ENCODE measurements at places on chromosomes 5 and 9. TPM values are rescaled to one million over a fixed set of nuclear protein-coding genes. Genes with fewer than 3 reads are reported as not detected.

DNLZ gene
- total RNA-seq = 20.4 TPM

DBH gene
- total RNA-seq = not detected

EGR1 gene
- 10.1 TPM for total RNA-seq

OR1B1 gene
- not detected for total RNA-seq

NPR3 gene
- not detected for total RNA-seq

CTNND2 gene
- not detected for total RNA-seq

GRCh38 chr5:7500256-7500655 is 104.3 kb downstream of the ADCY2 start:
- H3K4me1 ChIP-seq = no peaks in the 10 kb centered on the region
- no peaks in the 10 kb centered on the region for H3K36me3 ChIP-seq
- H3K27ac ChIP-seq = no peak overlapping the region
- no peaks in the 10 kb centered on the region for H3K27me3 ChIP-seq
- DNase-seq = no peak
- no peak overlapping the region for H3K4me3 ChIP-seq

DNA sequence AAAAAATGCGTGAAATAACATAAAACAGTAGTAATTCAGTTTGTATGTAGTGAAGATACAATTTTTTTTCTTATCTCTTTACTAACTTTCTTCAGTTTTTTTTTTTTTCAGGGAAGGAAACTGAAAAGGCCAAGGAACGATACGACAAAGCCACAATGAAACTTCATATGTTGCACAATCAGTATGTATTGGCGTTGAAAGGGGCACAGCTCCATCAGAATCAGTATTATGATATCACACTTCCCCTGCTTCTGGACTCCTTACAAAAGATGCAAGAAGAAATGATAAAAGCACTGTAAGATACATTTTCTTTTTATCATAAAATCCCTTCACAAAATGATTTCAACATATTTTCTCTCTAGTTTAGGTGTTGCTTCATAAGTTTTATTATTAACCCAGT is 120.0 kb downstream of the FER start:
- H3K4me3 ChIP-seq = no peak overlapping the region
- no peak for DNase-seq
- H3K4me1 ChIP-seq = no peaks in the 10 kb centered on the region
- no peak overlapping the region for H3K27ac ChIP-seq
- no peaks in the 10 kb centered on the region for H3K27me3 ChIP-seq

DNA sequence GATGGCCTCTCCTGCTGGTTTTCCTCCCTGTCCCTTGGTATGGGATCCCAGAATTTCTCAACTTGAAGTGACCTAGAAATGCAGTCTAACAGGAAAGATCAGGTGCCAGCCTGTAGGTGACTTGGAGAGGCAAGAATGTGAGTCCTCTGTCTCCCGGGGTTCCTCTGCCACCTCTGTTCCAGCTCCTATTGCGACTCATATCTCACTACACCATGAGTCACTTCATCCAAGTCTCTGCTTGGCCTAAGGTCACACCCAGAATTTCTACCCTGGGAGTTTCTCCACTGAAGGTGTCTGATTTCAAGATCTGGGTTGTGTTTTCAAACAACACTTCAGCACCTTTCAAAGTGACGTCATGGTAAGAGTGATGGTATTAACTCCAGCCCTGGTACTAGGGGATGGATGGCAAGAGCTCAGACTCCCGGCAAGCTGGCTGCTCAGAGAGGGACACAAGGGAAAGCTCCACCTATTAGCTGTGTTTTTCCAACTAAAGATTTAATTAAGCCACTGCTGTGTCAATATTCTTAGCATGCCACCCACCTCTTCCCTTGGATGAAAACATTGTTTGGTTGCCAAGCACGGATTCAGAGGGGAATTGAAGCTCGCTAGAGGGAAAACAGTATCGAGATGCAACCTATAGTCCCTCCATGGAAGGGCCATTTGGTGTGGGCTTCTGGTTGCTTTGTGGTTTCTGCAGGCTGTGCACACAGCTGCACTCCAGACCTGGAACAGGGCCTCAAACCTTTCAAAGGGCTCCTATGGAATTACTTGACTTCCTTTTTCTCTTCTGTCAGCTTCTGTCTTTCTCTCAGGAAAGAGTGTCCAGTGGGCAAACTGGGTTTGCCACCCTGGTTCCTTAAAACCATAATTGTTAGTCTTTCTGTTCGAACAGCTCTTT is 205.7 kb downstream of the GAS1 start:
- H3K4me1 ChIP-seq = no peaks in the 10 kb centered on the region
- no peak overlapping the region for H3K27ac ChIP-seq

GRCh38 chr5:142661957-142662356 is 23.9 kb downstream of the FGF1 start:
- H3K36me3 ChIP-seq = no peaks in the 10 kb centered on the region
- DNase-seq = no peak
- H3K4me3 ChIP-seq = no peak overlapping the region
- peaks cover 7% of the 10 kb centered on the region for H3K27me3 ChIP-seq
- no peaks in the 10 kb centered on the region for H3K4me1 ChIP-seq
- H3K27ac ChIP-seq = no peak overlapping the region

DNA sequence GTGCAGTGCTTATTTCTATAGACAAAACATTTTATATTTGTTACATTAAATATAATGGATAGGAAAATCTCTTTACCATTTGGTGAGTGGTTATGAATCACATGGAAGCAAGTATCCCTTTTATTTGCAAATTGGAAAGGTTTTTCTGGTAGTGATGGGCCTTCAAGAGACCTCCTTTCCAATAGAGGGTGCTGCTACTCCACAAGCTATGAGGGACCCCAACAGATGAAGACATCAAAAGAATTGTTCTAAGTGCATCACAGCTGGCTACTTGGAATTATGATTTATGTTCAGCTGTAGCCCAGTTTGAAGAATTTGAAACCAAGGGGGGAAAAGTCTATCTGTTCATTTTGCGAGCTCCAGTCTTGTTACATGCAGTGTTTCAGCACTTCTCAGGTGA is 493.7 kb upstream of the SGCD start:
- no peaks in the 10 kb centered on the region for H3K4me1 ChIP-seq
- no peak for DNase-seq
- H3K36me3 ChIP-seq = no peaks in the 10 kb centered on the region

DNA sequence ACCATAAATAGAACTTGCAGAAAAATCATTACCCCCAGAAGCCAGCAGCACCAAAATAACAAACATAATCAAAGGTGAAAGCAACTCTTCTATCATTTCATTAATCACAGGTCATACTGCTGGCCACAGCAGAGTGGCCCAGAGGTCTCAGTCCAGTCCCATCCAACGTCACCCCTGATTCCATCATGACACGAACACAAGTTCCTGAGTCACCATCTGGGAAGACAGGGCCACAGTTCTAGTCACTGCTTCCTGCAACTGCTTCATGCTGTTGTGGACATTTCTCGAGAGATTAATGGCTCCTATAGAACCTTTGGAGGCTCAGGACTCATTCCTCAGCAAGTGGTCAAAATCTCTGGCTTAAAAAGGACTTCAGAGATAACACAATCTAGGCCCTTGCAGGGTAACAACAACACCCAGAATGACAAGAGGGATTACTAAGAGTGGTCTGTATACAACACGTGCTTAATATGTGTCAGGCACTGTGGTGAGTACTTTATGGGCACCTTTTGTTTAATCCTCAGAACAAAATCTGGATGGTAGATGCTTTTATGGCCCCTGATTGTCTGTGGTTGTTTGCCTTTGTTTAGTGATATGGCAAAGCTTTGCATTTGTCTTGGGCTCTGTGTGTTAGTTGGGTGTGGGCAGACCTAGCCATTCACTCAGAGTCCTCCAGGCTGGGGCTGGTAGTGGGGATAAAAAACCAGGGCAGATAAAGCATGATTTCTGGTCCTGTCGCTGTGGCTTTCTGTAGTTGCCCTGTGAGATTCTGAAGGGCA is 184.3 kb downstream of the DAB2IP start:
- peaks cover 10% of the 10 kb centered on the region for H3K4me1 ChIP-seq
- DNase-seq = no peak
- no peaks in the 10 kb centered on the region for H3K36me3 ChIP-seq
- H3K4me3 ChIP-seq = no peak overlapping the region
- no peaks in the 10 kb centered on the region for H3K27me3 ChIP-seq

GRCh38 chr9:92635760-92636159 is 34.2 kb downstream of the IPPK start:
- no peak overlapping the region for H3K4me3 ChIP-seq
- peaks cover 14% of the 10 kb centered on the region for H3K4me1 ChIP-seq
- peaks cover 49% of the 10 kb centered on the region for H3K36me3 ChIP-seq
- H3K27ac ChIP-seq = no peak overlapping the region
- DNase-seq = no peak
- H3K27me3 ChIP-seq = no peaks in the 10 kb centered on the region

DNA sequence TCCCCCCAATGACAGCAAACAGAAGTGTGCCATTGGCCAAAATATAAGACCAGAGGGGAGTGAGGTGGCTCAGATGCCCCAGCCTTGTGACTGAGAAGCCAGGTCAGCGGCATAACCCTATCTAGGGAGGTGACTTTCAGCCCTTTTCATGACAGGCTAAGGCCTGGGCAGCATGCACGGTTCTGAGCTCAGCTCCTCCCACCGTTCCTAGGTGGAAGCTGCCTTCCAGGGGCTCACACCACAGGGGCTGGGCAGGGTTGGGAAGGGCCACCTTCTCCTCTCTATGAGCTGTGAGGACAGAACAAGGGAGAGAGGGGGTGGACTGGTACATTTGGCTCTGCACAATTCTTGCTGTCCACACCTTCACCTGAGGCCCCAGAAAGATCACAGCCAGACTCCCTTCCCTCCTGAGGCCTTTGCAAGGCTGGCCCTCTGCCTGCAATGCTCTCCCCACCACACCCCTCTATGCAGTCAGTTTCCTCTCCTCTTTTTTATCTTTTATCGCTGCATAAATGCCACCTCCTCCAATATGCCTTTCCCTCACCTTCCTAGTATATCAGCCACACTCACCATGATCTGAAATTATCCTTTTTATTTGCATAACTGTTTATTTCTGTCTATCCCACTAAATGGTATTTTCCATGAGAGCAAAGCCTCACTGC is 5.1 kb upstream of the EGR1 start:
- H3K27ac ChIP-seq = peak overlapping the region; percentile 98
- H3K27me3 ChIP-seq = no peaks in the 10 kb centered on the region
- peaks cover 3% of the 10 kb centered on the region for H3K36me3 ChIP-seq
- no peak overlapping the region for H3K4me3 ChIP-seq

DNA sequence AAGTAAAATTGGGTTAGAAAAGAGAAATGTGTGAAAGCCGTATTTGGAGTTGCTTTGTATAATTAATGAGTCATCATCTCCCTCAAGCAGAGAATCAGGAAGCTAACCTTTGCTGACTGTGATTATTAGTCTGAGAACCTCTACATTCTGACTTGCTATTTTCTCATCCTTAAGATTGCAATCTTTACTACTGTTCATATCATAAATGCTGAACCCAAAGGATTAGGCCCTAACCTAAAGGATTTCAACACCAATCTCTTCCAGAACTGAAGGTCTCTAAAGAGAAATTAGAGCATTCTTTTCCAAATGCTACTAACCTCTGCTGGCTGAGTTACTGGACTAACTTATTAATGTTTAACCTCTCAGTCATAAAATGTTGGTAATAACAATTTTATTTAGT is 538.1 kb upstream of the MEF2C start:
- no peak overlapping the region for H3K27ac ChIP-seq
- no peak for DNase-seq
- no peaks in the 10 kb centered on the region for H3K36me3 ChIP-seq
- no peak overlapping the region for H3K4me3 ChIP-seq
- H3K4me1 ChIP-seq = no peaks in the 10 kb centered on the region

DNA sequence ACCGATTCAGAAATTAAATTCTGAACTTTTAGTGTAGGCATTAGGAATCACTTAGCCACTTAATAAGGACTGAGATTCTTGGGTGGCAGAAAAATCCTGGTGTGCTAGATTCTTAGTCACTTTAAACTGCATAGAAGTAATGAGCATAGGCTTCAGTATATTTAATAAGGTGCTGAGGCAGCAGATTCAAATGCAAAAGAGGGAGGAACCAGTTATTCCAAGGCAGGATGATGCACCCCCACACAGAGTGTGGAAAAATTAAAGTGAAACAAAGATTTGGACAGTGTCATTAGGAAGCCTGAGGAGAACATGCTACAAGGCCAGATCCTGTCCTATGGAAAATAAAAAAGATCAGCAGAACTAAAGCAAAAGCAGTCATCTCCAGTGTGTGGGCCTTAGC is 217.7 kb downstream of the PJA2 start:
- H3K4me1 ChIP-seq = peaks cover 3% of the 10 kb centered on the region
- H3K4me3 ChIP-seq = no peak overlapping the region
- no peaks in the 10 kb centered on the region for H3K36me3 ChIP-seq
- H3K27ac ChIP-seq = no peak overlapping the region
- DNase-seq = no peak
- H3K27me3 ChIP-seq = no peaks in the 10 kb centered on the region

DNA sequence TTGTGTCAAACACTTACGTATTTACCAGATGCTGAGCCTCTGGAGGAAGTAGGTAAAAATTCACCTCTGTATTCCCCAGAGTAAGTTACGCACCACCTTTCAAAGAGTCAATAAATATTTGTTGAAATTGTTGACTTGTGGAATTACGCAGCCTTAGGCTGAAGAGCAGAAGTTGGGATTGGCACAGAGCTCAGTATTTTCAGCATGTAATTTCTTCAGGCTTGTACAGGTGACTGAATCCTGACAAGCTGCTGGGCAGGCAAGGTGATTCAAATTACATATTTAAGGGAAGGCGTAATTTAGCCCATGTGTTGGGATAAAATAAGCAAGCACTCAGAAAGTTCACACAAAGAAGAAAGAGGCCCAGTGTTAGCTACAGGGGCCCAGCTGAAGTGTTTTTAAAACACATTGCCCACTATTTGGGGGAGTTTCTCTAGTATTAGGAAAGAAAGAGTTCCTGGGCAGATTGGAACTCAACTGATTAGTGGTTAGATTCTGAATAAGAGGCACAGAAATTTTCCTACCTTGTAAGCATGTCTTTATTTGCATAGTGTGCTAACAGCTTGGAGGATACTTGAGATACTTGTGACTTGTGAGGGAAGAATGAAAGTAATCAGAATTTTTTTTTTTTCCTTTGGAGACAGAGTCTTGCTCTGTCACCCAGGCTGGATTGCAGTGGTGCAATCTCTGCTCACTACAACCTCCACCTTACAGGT is 165.3 kb upstream of the FBXL7 start:
- H3K27ac ChIP-seq = no peak overlapping the region
- no peaks in the 10 kb centered on the region for H3K36me3 ChIP-seq
- H3K4me1 ChIP-seq = no peaks in the 10 kb centered on the region

GRCh38 chr9:133226219-133227171 is 17.4 kb upstream of the OBP2B start:
- H3K27me3 ChIP-seq = no peaks in the 10 kb centered on the region
- H3K36me3 ChIP-seq = no peaks in the 10 kb centered on the region
- no peak overlapping the region for H3K27ac ChIP-seq
- no peak overlapping the region for H3K4me3 ChIP-seq
- no peaks in the 10 kb centered on the region for H3K4me1 ChIP-seq
